Suppressor macrophage treated with lipopolysaccharide for 4 hours (primary cell): ENCODE measurements at places on chromosomes 1 and 21.

GRCh38 chr21:15051644-15052458 lies 12.9 kb downstream of the NRIP1 start:
- peak; percentile 55 for DNase-seq

DNA sequence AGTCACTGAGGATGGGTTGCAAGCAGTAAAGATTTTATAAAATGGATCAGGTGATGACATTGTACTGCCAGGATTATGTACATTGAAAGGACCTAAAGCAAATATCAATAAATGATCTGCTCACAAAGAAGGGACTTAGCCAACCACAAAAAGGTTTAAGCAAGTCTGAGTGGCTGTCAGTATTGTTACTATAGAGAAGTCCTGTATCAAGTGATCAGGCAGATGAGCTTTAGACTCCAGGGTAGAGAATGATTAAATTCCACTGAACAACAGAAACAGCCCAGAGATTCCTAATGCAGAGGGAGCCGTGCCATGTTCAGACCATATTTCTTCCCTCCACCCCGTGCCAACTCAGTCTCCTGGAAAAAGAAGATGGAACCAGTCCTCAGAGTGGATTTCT lies 138.9 kb downstream of the SETD4 start:
- no peak for DNase-seq

GRCh38 chr1:108830119-108831008 lies 26.5 kb downstream of the AKNAD1 start:
- DNase-seq = peak; percentile 48

- DNase-seq = peak; percentile 81
These were observed 363.1 kb downstream of the PLPP3 start for GRCh38 chr1:56216218-56216617.

DNA sequence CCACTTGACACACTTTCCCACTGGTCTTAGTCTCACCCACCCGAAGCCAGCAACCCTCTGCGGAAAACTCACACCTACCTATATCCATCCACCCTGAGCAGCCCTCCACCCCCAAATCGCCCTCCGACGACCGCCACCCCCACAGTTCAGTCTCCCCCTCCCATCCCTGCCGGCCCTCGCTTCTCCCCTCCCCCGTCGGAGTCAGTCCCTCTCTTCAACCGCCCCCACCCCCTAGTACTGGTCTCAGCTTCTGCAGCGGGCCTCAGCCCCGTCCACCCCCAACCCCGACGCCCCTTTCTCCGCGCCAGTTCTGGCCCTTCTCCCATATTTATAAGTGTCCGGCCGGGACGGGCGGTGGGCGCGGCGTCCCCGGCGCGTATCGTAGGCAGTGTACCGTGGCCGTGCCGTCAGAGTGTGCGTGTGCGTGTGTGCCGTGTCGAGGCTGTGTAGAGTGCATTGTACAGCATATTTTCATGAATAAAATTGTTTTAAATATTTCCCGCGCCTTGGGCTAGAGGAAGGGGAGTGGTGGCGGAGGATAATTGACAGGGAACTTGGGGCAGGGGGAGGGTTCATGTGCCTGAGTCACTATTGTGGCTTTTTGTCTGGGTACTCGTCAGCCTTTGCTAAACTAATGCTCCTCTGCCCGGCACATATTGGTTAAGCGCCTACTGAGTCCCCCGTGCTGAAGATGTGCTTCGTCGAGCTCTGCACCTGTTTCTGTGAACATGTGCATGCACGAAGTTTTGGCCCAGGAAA lies 22.0 kb downstream of the FOXO6 start:
- peak; percentile 51 for DNase-seq

DNA sequence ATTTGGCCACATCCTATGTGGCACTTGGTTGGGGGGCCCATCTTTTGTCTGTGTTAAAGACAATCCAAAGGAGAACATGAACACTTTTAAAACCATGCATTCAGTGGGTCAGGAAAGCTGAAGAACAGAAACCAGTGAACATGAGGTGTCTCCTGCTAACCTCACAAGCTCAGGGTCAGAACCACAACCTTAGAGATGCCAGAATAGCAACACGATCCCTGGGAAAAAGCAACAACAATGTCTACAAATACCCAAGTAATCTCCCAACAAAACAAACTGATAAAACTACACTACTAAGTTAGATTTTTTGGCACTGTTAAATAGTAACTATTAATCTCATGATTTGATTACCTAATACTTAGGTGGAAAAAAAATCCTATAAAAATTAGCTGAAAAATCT lies 34.1 kb upstream of the GNG4 start:
- DNase-seq = no peak
